T-helper 17 cell (primary cell): ENCODE measurements at places on chromosomes 11 and 22.

- peak; percentile 53 for DNase-seq
These were observed 740 bp downstream of the FADS1 start for GRCh38 chr11:61815790-61816735.

GRCh38 chr22:44639891-44640617, 62.0 kb upstream of the PRR5 start:
- DNase-seq = no peak

DNA sequence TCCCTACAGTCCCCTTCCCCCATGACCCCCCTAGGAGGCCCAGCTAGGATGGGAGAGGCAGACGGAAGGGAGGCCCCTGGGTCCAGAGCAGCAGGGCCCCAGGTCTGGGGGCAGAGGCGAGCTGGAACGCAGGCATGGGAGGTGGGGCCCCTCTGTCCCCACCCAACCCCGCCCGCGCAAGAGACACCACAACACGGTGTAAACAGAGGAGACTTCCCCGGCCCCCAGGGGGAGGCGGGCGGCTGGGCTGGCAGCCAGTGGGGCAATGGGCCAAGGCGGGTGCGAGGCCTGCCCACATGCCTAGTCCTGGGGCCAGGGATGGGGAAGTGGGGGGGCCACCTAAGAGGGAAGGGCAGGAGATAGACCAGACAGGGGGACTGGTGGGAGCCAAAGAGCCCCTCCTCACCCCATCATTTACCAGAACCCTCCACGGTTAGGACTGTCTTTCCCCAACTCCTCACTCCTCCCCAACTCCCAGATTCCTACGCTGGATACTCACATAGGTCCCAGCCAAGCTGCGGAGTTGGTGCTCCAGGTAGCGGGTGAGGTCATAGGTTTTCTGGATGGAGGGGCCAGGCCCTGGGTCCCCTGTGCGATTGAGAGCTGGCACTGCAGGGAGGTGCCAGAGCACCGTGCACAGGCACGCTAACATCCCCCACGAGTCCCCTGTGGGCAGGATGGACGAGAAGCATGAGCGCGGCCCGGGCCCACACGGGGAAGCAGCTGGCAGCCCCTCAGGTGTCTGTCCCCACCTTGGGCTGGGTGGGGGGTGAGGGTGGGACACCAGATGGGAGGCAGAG, 6.2 kb downstream of the CLCF1 start:
- DNase-seq = no peak

GRCh38 chr11:74380746-74381439, 17.3 kb downstream of the PGM2L1 start:
- no peak for DNase-seq
